ENCODE measurements at places on chromosomes 1 and 21.

DNA sequence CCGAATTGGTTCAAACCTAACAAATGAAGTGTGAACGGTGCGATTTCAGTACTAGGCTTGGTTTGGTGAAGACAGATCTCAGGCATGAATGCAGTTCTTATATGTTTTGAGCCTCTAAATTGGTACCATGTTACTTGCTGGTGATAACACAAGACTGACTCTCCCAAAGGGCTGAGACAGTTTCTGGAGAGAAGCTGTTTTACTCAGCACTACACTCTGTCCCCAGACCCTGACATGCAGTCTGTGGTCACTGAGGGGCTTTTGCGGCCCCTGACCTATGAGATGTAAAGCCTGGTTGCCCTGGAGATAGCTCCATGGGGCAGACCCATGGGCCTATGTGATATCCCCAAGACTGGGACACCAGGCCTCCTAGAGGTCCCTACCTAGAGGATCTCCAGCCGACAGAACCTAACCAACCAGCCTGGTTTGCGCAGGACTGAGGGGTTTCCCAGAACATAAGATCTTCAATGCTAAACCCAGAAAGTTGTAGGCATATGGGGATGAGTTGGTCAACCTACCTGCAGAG lies 19.4 kb upstream of the FOXE3 start:
- DNase-seq: no peak

GRCh38 chr21:18759751-18760161 lies 356.2 kb upstream of the TMPRSS15 start:
- DNase-seq: no peak

- DNase-seq: peak; percentile 27
Measured at GRCh38 chr21:16587681-16588375, 858.0 kb downstream of the USP25 start.

DNA sequence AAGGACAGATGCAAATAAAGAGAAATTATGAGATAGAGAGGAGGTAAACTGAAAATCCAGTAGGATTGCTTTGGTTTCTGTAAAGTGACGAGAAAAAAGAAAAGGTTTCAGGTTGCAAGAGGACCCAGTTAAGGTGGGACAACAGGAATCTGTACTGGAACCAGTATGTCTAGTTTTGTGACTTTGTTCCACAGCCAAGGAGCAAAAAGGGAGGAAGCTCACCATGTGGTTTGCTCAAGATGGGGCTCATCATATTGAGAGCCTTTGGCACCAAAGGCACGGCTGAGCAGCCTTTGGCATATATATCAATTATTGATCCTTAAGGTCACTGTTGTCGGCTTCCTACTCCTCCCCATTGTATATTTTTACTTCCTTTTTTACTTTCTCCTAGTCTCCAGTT lies 1.8 kb upstream of the ZDHHC18 start:
- no peak for DNase-seq

DNA sequence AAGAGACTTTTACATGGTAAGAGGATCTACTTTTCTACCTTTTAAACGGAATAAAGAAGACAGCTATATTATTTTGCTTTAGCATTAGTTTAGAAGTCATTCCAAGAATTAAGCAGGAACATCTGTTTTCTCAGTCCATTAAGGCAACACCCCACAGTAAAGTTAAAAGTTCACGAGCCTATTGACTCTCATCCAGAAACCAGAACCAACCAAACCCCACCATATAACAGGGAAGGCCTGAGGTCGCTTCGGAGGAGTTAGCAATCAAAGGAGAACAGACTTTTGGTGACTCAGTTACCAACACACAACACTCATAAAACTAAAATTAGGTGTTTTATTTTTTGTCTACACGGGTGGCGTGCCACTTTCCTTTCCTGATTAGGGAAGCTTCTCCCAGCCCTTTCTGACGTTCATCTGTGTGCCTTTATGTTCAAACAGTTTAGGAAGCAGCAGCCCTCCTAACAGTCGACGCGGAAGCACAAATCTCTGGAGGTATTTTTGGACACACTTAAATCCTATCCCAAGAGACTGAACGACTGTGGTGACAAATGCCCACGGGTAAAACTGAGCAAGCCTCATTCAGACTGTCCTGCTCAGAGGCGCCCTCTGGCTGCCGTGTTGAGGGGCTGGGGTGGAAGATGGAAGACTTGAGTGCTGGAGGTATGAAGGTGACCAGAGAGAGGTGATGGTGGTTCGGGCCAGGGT lies 8.6 kb upstream of the PLA2G2C start:
- peak; percentile 73 for DNase-seq

GRCh38 chr1:22252251-22252650 lies 109.4 kb upstream of the WNT4 start:
- DNase-seq: no peak

DNA sequence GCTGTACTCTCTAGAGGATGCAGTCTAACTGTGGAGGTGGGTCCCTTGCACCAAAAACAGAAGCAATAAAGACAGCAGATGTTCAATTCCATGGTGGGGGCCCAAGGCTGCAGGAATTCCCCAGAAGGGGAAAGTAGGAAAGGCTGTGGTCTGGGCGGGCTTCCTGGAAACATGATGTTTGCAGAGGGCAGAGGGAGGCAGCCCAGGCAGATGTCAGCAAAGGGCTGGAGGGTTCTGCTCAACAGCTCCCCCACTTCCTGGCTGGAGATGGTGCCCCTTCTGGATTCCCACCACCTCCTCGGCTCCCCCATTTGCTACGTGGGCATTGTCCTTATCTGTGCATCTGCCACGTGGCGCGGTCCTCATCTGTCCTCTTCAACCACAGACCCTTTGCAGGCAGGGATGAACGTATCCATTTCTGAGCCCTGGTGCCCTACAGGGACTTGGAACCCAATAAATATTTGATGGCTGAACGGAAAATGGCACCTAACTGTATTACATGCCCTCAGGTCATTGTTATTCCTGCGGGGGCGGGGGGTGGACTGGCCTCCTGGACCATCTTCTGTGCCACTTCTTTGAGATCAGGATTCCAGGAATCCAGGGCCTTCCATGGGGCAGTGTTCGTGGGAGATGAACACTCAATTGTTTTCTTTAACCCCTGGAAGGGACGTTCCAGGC lies 8.4 kb upstream of the GUCA2B start:
- DNase-seq: no peak

DNA sequence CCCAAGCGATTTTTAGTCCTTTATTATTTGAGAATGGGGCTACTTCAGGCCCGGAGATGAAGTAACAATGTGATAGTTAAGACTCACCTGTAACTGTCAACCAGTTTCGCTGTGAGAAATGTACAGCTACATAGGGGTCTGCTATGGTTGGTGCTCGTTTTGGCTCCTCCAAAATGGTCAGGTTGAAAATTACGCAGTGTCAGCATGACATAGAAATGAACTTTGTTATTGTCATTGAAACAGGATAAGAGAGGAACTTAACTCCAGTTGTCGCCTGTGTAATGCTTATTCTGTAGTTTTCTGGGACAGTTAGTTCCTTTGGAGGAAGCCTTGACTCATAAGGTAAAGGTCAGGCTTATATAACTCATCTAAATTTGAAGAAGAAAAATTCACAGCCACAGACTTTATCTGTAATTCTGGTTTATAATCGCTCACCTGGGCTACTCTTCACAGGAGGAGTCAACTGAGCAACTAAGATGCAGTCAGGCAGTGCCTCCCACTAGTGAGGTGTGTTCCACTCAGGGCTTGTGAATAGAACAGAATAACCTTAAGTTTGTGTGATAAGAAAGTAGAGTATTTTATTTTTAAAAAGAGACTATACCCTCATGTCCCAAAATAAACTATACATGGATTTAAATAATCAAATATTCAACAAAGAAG lies 130.9 kb downstream of the CD247 start:
- no peak for DNase-seq

- no peak for DNase-seq
Measured at GRCh38 chr21:44086636-44087425, 20.4 kb upstream of the PWP2 start.

- no peak for DNase-seq
Measured at GRCh38 chr1:7346070-7346596, 425.0 kb upstream of the VAMP3 start.

GRCh38 chr1:25813734-25814471 lies 5.9 kb upstream of the MTFR1L start:
- no peak for DNase-seq

GRCh38 chr1:91600431-91601337 lies 100.0 kb downstream of the CDC7 start:
- DNase-seq: no peak

DNA sequence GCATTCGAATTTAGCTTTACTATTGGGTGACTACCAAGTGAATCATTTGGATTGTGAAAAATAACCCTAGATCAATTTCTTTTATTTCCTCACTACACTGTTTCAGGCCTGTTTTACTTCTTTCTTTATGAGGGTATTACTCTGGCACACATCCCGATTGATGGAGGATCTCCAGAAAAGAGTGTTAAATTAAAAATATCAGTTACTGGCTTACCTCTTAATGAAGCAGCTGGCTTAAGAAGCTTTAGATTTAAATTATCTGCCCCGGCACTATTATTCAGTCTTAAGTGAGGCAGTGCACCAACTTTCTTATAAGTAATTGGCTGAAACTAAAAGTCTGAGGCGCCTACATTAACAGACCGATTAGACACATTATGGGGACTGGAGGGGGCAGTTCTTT lies 1097.4 kb downstream of the TTLL7 start:
- no peak for DNase-seq

DNA sequence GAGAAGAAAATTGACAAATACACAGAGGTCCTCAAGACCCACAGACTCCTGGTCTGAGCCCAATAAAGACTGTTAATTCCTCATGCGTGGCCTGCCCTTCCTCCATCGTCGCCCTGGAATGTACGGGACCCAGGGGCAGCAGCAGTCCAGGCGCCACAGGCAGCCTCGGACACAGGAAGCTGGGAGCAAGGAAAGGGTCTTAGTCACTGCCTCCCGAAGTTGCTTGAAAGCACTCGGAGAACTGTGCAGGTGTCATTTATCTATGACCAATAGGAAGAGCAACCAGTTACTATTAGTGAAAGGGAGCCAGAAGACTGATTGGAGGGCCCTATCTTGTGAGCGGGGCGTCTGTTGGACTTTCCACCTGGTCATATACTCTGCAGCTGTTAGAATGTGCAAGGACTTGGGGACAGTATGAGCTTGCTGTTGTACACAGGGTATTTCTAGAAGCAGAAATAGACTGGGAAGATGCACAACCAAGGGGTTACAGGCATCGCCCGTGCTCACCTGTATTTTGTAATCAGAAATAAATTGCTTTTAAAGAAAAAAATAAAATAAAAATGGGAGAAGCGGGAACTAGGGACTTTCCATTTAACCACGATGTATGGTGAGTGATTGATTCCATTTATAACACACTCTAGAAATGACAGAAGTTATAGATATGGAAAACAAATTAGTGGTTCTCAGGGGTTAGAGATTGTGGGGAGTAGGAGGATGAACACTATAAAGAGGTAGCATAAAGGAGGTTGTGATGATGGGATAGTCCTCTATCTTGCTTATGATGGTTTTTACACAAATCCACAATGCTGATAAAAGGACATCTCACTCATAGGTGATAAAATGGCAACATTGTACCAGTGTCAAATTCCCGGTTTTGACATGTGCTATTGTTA lies 244.7 kb downstream of the MRPL39 start:
- DNase-seq: no peak

DNA sequence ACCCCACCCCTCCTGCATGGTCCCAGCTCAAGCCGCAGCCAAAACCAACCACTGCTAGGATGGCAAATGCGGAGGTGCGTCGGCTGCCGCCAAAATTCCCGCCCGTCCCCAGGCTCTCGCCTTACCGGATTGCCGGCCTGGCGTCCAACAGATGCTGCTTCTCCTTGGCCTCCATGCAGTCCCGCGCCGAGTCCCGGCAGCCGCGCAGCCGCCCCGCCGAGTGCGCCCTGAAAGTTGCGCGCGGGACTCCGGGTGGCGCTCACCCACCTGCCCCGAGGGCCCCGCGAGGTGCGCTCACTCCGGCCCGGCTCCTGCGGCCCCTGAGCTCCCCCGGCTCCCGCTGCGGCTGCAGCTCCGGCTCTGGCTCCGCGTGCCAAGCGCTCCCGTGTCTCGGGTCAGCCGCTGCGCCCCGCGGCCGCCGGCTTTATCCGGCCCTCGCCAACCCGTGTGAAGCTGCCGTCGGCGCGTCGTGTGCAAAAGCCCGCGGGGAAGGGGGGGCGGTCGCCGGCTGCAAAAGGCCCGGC lies at the start of gene SLC30A2:
Gene SLC30A2 (minus strand): TSS at position 397 of the 524 bp plus-strand sequence. CDS start 222 bp downstream, at position 175.
- peak; percentile 47 for DNase-seq

GRCh38 chr1:32250893-32251716 lies at the start of gene LCK:
TSS of gene LCK (plus strand) at chr1:32251265. CDS start at chr1:32274330, 23,065 bp downstream.
- DNase-seq: no peak

- DNase-seq: no peak
Measured at GRCh38 chr21:21664871-21665270, 666.7 kb downstream of the NCAM2 start.

DNA sequence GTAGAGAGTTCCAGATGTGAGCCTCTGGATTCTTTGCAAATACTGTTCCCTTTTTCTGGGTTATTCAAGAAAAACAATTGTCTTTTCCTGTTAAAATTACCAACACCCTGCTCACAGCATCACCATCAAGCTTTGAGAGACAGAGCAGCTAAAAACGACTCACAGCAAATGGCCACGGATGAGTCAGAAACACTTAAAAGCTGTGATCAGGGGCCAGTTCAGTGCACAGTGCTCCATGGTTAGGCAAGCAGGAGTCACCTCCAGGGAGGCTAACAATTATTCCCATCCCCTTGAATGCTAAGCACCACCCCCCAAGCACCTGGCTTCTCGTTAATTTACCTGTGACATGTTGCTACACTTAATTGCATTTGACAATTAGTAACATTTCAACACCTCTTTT lies 128.4 kb upstream of the CAMK1G start:
- no peak for DNase-seq

DNA sequence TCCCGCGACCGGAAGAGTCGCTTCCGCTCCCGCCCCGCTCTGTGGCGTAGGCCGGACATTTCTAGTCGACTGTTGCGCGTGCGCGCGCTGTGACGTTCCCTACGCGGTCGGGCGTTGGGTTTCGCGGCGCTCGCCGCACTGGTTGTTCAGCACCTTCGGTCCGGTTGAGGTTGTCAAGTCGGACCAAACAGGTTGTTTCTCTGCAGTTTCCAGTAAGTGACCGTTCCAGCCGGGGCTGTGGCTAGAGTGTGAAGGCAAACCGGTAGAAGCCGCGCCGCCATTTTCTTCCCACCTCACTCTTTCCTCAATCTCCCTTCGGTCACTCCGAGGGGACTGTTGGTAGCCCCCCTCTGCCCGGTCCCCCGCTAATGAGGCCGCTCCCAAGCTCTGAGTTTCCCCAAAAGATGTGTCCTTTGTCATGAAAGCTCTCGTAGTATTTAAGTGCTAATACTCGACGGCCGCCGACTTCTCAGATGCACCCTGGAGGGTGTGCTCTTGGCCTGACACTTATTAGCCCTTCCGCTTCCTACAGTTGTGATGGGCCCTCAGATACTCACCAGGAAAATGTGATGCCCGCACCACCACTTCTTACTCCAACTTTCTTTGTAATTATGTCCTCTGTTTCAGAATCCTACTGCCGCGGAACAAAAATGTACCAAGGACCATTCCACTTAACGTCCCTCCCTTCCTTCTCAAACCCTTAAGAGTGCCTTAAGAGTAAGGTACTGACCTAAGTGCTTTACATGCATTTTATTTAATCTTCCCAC lies 56.3 kb downstream of the TRAF5 start:
- DNase-seq: peak; percentile 96

GRCh38 chr1:41363591-41364320 lies 2.5 kb downstream of the FOXO6 start:
- DNase-seq: no peak

- peak; percentile 9 for DNase-seq
Measured at GRCh38 chr1:224333939-224334786, 4.2 kb upstream of the NVL start.

GRCh38 chr1:59020151-59020997 lies 236.5 kb upstream of the JUN start:
- peak; percentile 76 for DNase-seq

- DNase-seq: peak; percentile 80
Measured at GRCh38 chr1:228393268-228393701, 13.3 kb downstream of the TRIM11 start.

- DNase-seq: no peak
Measured at GRCh38 chr21:44764319-44765230, 37.0 kb downstream of the UBE2G2 start.
